ENCODE measurements at places on chromosomes 4 and X.

- no peak for DNase-seq
Measured at GRCh38 chr4:173528378-173529321, 1.4 kb downstream of the HAND2 start.

DNA sequence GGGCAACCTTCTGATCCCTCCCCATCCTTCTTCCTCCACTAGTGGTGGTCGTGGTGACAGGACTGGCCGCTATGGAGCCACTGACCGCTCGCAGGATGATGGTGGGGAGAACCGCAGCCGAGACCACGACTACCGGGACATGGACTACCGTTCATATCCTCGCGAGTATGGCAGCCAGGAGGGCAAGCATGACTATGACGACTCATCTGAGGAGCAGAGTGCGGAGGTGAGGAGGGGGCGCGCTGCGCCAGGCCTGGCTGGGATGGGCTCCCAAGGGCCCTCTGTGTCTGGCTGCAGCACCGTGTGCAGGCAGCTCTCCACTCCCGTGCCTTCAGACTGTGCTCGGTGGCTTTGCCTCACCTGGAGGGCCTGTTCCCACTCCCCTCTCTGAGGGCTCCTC lies 24.3 kb downstream of the RBM10 start:
- DNase-seq: no peak

DNA sequence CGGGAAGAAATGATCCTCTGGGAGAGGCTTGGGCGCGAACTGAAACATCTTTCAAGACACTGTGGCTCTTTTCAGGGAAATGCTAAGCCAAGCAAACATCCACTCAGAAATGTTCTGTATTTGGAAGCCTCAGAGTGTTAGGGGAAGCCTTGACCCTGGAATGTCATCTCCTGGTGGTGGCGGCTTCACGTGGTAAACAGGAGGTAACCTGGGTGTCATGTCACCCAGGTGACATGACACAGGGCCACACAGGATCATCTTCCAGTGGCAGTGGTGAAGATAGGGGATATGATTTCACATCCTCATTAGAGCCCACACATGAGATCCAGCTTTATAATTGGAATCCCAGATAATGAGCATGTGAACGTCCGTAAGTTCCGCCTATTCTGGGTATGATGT lies 140.0 kb downstream of the TBL1X start:
- no peak for DNase-seq

GRCh38 chr4:88599714-88600113 lies 7.4 kb downstream of the HERC3 start:
- DNase-seq: no peak

- no peak for DNase-seq
Measured at GRCh38 chrX:19805046-19805690, 82.2 kb downstream of the SH3KBP1 start.

- DNase-seq: no peak
Measured at GRCh38 chrX:137567682-137568232, 1.8 kb downstream of the ZIC3 start.

DNA sequence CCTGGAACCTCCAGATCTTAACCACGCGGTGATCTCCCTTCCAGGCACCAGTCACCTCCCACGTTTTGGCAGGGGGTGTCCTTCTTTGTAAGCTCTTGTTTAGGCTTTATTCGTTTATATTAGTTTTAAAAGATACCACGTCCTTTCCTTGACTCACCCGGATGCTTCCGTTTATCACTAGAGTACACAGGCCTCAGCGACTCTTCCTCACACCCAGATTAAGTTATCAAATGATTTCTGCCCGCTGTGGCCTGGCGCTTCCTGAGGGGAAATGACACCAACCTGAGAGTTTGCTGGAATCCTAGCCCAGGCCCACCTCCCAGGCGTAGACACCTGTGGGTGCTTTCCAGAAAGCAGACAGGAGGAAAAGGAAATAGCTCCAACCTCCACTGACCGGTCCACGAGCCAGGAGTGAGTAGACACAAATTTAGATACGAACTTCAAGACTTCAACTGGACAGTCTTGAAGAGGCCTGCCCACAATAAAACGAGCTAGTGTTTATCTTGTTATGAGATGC lies 756 bp upstream of the ADAMTS3 start:
- peak; percentile 92 for DNase-seq

DNA sequence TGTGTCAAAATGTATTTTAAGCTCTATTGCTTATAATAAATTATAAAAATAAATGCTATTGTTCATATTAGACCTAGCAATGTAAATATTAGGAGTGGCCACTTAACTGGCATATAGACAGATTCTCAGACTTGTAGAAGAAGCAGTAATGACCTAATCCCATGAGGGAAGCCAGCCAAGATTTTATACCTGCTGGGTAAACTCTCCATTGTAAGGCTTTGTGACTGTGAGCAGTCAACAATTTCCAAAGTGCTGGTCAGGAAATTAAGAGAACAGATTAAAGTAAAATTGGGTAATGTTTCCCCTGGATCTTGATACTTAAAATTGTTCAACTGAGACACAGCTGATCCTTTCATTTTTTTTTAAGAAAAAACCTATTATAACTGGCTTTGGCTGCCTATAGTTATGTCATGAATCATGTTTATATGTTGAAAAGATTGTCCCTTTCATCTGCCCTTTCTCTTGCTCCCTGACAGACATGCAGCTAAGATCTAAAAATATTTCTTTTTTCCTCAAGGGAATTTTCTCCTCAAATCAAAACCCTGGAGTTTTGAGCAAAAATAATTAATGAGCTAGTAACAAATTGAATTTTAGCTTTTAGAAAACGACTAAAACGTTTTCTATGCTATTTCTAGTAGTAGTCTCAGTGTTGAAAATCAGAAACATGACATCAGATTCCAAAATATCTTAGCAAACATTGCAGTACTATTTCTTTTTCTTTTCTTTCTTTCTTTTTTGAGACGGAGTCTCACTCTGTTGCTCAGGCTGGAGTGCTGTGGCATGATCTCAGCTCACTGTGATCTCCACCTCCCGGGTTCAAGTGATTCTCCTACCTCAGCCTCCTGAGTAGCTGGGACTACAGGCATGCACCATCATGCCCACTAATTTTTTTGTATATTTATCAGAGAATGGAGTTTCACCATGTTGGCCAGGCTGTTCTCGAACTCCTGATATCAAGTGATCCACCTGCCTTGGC lies 77.9 kb downstream of the ADGRL3 start:
- no peak for DNase-seq

- no peak for DNase-seq
Measured at GRCh38 chr4:55447831-55448230, 52.1 kb downstream of the TMEM165 start.

- DNase-seq: no peak
Measured at GRCh38 chrX:101774340-101774739, 114.7 kb upstream of the ARMCX2 start.

- DNase-seq: no peak
Measured at GRCh38 chr4:41067369-41067768, 147.0 kb downstream of the APBB2 start.

DNA sequence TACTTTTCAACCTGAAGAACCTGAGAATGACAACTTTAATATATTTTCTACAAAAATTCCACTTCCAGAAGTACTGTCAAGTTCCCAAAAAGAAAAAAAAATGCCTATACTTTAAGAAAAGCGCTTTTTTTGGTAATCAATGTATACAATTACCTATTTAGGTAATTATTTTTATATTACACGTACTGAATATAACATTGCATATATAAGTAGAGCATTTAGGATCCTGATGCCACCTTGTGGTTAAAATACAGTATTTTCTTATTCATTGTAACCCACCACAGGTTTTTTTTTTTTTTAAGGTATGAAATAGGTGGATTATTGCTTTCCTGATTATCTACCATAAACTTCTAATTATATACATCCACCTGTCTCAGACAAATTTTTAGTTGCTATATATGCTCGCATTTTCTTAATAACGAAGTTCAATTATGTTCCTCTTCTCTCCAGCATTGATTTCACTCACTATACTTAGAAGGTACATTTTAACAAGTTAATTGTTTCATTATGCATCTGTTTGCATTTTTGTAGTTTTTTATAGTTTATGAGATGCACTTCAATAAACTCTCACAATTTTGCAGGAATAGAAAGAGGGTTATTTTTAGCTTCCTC lies 5.2 kb downstream of the MAP9 start:
- DNase-seq: peak; percentile 51

- DNase-seq: peak; percentile 74
Measured at GRCh38 chrX:47030339-47030738, 47.9 kb upstream of the RGN start.

All from hematopoietic multipotent progenitor cell treated with erythropoietin and hydrocortisone succinate and interleukin-3 and kit ligand, for 8 days (in vitro differentiated cells).